Activated CD4-positive, CD25-positive, alpha-beta regulatory T cell (primary cell): ENCODE measurements at places on chromosomes 4 and X.

- no peak for DNase-seq
These were observed 13.3 kb downstream of the HNRNPD start for GRCh38 chr4:82360298-82361177.

- DNase-seq: no peak
These were observed 3.6 kb downstream of the TBCK start for GRCh38 chr4:106312377-106312776.

GRCh38 chr4:123484291-123484926 is 87.8 kb downstream of the SPRY1 start:
- no peak for DNase-seq

- DNase-seq: no peak
These were observed 572.0 kb downstream of the INPP4B start for GRCh38 chr4:142274137-142274536.

GRCh38 chr4:14515556-14515955 is 486.7 kb upstream of the CPEB2 start:
- no peak for DNase-seq

GRCh38 chrX:39519566-39520301 is 578.0 kb downstream of the BCOR start:
- DNase-seq: no peak

GRCh38 chr4:76449362-76449767 is 14.3 kb downstream of the SHROOM3 start:
- no peak for DNase-seq

DNA sequence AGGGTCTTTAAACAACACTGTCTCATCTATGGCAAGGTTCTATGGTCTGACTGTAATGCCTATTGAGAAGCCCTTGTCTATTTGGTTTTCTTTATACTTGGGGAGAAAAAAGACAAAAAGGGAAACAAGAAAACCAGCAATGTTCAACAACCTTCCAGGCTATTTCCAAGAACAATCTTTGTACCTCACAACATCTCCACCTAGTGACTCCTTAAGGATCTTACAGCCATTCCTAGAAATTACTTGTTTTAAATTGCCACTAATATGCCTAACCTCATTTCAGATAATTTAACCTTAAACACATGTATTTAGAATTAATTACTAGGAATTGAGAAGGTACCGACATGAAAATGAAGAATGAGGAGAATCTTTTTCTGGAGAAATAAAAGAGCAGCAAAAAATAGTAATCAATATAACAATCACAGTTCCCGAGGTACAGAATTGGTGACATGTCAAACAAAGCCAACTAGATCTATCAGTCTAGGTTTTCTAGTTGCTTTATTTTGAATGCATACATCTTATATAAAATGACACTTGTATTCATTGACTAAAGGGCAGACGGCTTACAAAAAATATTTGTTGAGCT is 1.6 kb upstream of the RBM46 start:
- DNase-seq: no peak

DNA sequence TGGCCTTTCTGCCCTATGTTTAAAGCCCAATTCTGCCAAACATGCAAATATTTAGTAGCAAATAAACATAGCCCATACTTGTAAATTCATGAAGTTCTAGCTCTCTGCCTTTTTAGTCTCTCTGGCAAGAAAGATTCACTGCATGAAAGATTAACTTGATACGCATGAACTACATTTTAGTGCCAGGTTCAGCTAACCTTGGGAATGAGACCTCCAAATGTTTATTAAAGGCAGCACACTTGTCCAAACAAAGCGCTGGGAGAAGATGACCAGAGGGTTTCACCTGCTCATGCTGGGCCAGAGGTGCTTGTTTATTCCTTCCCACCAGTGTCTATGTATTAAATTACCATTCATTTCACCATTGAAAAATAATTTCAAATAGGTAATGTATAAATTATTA is 44.5 kb upstream of the IL1RAPL1 start:
- DNase-seq: no peak

GRCh38 chr4:164753873-164754488 is at the start of gene SMIM31:
Gene SMIM31, plus strand, starts transcription at chr4:164754131. Its CDS starts 16,313 bp downstream, at chr4:164770444.
- DNase-seq: no peak

- DNase-seq: no peak
These were observed 27.7 kb downstream of the METTL14 start for GRCh38 chr4:118712872-118713271.

GRCh38 chr4:113958766-113959538 is 20.5 kb downstream of the ARSJ start:
- no peak for DNase-seq

GRCh38 chr4:872241-872981 is 46.5 kb upstream of the CPLX1 start:
- DNase-seq: no peak
